Stimulated activated CD4-positive, alpha-beta T cell treated with anti-CD3 and anti-CD28 coated beads, TNF-alpha, amount 100 ng/mL, for 48 hours (primary cell): ENCODE measurements at places on chromosomes 5 and 9.

DNA sequence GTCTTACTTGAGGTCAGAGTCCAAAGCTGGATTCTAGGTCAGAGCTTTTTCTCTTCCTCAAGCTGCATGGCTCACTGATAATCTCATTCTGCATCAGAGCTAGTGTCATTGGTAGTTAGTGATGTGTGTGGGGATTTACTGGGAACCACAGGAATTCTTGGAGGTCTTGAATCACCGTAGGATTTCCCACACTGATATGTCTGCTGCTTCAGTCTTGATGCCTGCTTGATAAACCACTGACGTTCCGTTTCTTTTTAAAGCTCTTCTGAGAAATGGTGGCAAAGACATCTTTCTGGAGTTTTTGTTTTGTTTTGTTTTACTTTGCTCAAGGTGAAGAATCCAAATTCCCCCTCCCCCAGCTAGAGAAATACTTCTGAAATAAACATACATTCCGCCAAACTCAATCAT is 1.2 kb upstream of the GARIN3 start:
- DNase-seq, result no peak

GRCh38 chr9:28714188-28714587 is 1140.9 kb upstream of the C9orf72 start:
- DNase-seq, result no peak

DNA sequence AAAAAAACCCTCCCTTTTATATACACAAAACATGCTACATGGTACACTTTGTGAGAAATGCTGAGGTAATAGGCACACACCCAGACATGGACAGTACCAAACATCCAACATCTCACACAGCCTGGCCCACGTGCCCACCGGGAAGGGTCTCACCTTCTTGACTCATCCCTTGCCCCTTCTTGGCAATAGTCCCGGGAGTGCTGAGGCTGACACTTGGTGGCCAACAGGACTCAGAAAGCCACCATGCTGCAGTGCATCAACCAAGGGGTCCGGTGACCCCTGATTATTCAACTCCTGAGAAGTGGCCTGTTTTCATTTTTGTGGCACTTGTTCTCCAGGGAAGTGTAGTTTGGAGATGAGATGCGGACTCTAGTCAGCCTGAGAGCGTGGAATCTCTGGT is 35.0 kb downstream of the ANGPTL2 start:
- no peak for DNase-seq

DNA sequence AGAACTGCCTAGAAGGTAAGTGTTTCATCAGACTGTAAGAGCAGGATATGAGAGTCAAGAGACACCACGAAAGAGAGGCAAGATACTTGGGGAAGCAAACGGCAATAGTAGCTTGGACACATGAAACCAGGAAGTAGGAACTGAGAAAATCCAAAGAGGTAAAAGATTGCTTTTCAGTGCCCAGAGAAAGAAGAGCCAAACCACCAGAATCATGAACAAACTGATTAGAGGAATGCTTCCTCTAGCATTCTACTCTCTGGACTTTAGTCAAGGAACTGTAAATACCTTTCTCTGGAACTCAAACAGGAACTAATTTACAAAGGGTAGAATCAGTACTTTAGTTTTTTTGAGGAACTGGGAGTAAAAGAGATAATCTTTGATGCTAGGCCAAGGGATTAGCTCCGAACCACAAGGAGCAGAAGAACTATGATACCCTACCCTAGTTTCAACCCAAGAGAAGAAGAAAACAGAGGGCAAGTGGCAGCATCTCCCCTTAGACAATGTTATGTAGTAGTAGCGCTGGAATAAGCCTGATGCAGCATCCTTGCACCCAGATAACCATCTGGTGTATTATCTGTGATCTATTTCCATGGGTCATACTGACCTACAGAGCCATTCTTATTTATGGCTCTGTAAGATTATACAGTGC is 41.3 kb downstream of the EFCAB9 start:
- DNase-seq, result no peak

DNA sequence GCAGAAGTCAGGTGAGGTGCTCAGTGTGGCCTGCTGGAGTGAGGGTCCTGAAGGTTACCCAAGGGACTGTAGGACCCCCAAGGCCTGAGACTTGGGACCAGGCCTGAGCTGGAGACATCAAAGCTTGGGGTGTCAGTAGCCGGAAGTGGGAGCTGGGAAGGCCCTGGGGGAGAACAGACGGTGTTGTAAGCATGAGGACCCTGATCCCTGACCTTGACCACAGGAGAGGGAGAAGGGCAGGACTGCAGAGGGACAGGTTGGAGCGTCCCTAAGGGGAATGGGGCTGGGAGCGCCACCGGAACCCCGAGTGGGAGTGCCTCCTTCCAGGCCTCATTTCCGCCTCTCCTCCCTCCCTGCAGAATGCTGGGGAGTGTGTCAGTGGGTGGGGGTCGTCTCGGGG is 533 bp downstream of the TTC16 start:
- DNase-seq, result no peak

DNA sequence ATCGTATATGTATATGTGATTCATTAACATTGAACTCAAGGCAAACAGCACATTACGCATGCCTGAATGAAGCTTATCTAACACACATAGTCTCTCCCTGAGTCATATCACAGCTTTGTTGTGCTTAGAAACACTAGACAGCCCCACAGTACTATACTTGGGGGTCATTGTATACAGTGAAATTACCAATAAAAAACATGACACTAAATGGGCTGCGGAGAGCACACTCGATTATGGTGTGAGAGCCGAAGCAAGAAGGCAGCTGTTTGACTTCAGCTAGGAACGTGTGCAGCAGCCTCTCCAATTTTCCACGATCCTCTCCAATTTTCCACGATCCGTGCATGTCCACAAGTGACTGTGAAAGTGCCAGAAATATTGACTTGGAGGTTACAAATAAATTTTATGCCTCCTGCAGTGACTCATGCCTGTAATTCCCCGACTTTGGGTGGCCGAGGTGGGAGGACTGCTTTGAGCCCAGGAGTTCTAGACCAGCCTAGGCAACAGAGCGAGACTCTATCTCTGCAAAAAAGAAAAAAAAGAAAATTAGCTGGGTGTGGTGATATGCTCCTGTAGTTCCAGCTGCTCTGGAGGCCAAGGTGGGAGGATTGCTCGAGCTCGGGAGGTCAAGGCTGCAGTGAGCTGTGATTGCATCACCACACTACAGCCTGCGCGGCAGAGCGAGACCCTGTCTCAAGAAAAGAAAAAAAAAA is 102.4 kb downstream of the DAPK1 start:
- no peak for DNase-seq

- DNase-seq, result no peak
These were observed 480.5 kb downstream of the EBF1 start for GRCh38 chr5:158619083-158619788.

- DNase-seq, result no peak
These were observed 56.1 kb upstream of the PIP5K1B start for GRCh38 chr9:68648971-68649370.

DNA sequence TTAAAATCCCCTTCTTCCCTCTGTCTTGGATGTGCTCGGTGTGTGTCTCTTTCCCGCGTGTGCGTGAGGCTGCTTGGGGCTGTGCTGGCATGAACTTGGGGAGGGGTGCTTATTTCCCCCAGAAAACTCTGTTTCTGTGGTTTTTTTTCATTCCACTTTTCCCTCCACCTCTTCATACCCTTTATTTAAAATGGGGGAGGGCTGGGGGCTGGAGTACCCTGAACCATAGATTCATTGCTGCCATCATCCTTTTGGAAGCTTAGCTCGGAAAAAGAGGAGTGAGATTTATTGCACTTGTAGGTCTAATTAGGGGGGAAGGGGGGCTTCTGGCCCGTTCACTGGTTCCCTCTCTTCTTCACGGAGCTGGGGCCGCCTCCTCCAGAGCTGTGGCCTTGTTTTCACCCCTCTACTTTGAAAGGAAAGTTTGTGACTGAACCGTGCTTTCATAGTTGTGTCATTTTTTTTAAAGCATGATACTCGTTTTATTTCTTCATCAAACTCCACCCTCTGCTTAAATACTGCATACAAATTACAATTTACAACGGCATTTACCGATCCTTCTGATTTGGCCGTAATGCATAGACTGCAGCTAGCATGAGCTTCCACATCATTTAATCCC is 2.9 kb downstream of the NR2F1 start:
- DNase-seq, result no peak

DNA sequence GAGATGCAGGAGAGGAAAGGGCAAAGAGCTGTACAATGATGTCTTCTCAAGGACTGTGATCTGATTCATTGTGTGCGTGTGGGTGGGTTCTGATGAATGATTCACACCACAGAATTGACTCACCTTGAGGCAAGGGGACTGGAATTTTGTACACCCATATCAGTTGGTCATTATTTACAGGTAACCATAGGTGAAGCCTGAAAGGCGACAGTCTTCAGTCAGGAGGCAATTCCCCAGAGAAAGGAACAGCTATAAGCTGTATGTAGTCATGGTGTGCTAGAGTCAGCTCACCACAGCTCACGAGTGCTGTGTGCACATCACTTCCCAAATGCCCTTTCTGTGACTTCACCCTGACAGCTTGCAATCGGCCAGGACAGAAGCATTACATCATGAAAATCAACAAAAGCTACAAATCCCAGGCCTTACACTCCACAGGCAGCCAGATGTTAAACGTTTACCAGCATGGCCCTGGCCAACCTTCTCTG is 87.6 kb upstream of the RPS23 start:
- DNase-seq, result peak; percentile 56
